ENCODE measurements at places on chromosomes 1 and 21. TPM values are rescaled to one million over a fixed set of nuclear protein-coding genes. Genes with fewer than 3 reads are reported as not detected.

ELF3 gene
- 1,486 TPM for total RNA-seq

DNA sequence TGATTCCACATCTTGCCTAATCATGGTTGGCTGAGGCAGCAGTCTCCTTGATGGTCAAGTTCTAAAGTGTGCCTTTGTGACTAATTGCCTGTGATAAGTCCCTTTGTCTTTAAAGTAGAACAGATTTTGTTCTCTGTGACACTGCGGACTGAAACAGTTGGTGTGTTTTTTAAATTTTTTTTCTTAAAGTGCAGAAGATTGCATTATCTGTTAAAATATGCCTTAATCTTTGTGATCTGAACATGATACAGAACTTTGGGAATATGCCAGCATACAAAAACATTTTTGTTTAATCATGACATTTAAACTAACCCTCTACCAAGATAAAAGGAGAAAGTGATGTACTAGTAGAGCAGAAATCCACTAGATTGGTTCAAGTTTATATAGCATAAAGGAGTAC lies 1260.6 kb upstream of the ADGRL2 start:
- no peak for DNase-seq

PM20D1 gene
- total RNA-seq = not detected

MR1 gene
- total RNA-seq = 5.3 TPM

DNA sequence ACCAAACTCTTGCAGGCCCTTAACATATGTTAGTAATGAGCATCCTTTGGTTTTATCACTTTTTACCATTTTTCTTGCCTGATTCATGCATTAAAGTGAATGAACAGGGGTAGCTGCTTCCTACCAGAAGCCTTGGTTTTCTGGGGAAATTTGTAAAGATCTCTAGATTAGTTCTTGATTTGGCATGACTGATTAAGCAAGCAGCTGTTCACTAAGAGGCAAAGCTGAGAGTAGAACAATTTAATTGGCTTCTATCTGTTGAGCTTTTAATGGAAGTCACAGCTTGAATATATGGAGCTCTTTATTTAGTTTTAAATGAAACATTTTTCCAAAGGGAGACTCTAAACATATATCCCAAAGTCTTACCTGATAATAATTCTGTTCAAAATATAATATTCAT lies 23.6 kb downstream of the TLCD4 start:
- DNase-seq = no peak

- DNase-seq = no peak
Measured at GRCh38 chr1:162881590-162881989, 20.6 kb upstream of the CCDC190 start.

DUSP10 gene
- 4.9 TPM for total RNA-seq

GRCh38 chr1:218135371-218135770 lies 149.7 kb upstream of the RRP15 start:
- no peak for DNase-seq

GRCh38 chr1:93533677-93534076 lies 85.8 kb downstream of the FNBP1L start:
- DNase-seq = no peak

DNA sequence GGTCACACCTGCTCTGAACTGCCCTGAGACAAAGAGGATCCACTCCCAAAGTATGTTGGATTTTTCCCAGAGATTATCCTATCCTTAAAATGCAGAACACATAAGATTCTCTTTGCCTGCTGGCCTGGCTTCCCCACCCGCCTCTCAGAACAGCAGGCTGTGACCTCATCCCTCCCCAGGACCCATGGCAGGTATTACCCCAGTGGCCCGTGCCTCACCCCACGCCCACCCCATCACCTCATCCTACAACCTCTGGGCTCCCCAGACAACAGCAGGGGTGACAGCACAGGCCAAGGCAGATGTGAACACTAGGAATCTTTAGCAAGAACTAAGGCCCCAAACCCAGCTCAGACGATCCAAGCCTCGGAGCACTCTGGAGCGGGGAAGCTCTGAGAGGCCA lies 35.1 kb upstream of the S100A7 start:
- no peak for DNase-seq

GRCh38 chr1:111099289-111099688 lies 40.6 kb downstream of the DRAM2 start:
- peak; percentile 38 for DNase-seq

DNA sequence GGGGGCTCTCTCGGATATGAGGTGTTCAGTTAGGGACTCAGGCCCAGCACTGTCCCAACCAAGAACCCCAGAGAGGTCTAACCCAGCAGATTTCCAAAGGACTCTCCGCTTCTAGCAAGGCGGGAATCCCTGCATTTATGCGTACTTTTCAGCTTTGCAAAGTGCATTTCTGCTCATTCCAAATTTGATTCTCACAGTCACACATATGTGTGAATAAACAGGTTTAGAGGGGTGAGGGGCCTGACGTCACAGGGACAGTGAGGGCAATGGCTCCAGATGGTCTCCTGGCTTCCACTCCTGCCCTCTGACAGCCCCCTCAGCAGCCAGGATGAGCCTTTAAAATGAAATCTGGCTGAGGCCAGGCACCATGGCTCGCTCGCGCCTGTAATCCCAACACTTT lies 921 bp upstream of the ECE1 start:
- DNase-seq = no peak

DNA sequence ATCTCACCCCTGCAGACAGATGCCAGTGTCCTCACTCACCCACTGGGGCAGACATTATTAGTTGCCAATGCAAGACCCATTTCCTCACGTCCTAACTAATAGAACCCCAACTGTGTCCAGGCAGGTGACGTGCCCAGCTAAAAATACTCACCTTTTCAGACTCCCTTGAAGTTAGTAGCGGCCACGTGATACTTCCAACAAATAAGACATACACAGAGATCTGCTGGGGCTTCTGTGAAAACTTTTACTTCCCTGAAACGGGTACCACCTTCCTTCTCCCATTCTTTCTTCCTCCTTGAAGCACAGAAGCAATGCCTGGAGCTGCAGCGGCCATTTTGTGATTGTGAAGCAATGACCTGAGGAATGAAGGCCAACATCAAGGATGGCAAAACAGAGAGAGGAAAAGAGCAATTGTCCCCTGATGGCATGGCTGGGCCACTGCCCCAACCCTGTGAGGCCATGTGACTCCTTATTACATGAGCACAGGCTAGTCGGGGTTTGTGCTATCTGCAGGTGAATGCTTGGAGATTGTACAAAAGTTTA lies 74.4 kb upstream of the TMPRSS2 start:
- no peak for DNase-seq

DNA sequence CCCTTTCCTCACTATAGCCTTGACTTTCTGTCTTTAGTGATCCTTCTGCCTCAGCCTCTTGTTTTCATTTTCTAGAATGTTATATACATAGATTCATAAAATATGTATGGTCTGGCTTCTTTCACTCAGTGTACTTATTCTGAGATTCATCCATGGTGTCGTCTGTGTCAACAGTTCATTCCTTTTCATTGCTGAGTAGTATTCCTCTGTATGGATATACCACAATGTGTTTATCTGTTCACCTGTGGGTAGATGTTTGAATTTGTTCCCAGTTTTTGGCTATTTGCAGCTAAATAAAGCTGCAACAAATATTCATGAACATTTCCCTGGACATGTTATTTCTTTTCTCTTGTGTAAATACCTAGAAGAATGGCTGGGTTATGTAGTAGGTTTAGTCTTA lies 131.8 kb downstream of the PCNX2 start:
- DNase-seq = no peak
